ENCODE measurements at places on chromosomes 1 and 21. TPM values are rescaled to one million over a fixed set of nuclear protein-coding genes. Genes with fewer than 3 reads are reported as not detected.

- no peak overlapping the region for H3K27ac ChIP-seq
- DNase-seq = no peak
- H3K27me3 ChIP-seq = no peaks in the 10 kb centered on the region
- H3K4me3 ChIP-seq = no peak overlapping the region
Observed at GRCh38 chr1:42777852-42778251, 6.9 kb upstream of the TMEM269 start.

DNA sequence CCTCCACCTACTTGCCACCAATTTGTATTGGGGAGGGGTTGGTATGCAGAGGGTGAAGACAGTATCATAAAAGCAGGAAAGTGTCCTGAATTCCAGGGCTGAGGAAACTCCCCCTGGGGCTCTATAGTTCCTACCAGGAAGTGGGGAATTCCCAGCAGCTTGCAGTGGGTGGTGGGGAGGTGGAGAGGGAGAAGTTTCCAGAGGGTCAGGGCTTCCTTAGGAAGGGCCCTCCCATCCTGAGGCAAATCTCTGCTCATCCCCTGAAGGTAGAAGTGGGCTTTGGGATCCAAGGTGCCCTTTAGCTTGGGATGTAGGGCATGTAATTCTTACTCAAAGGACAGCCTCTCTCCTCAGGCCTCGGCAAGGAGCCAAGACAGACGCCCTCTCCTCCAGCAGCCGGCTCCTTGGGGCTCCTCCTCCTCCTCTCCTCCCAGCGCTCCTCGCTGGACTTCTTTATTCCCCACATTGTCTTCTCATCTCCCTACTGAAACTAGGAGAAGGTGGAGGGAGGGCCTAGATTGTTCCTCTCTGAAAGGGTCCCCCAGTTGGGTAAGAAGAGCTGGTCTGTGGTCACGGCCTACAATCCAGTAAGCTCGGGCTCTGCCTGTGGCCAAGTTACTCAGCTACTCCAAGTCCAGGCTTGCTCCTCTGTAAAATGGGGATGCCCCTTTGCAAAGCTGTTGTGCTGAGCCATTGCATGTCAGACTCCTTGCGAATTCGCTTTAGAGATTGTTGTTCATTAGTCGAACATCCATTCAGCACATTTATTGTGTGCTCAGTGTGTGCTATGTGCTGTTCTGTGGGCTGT, 17.9 kb upstream of the CSF1 start:
- no peaks in the 10 kb centered on the region for H3K4me1 ChIP-seq
- H3K27me3 ChIP-seq = no peaks in the 10 kb centered on the region
- no peak for DNase-seq
- H3K36me3 ChIP-seq = no peaks in the 10 kb centered on the region
- no peak overlapping the region for H3K4me3 ChIP-seq

The PPFIA4 gene
- 19.2 TPM for total RNA-seq

DNA sequence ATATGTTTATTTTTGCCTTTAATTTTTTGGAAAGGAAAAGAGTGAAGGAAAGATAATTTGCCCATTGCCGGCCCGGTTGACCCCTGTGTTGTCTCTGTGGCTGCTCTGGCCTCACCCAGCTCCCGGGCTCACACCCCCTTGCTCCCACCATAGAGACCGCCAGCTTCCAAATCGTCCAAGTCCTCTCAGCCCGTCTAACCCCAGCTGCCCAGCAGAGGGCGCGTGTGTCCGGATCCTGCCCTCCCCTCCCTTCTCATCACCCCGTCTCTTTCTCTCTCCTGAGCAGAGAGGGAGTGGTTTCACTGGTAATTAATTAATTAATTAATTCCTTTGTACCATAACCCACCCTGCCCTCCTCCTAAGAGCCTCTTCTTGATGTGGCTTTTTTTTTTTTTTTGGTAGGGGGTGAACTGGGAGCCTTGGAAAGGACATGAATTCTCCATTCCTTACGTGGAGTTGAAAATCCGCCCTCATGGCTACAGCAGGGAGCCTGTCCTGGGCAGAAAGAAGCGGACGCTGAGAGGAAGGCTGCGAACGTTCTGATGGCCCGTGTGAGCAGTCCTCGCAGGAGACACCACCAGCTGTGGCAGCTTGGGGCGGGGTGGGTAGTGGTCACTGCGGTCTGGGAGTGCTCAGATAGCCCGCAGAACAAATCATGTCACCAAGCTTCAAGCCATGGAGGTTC, 45.9 kb downstream of the KIAA0040 start:
- H3K4me3 ChIP-seq = no peak overlapping the region
- H3K4me1 ChIP-seq = peaks cover under 1% of the 10 kb centered on the region
- H3K27ac ChIP-seq = no peak overlapping the region
- no peaks in the 10 kb centered on the region for H3K36me3 ChIP-seq
- no peaks in the 10 kb centered on the region for H3K27me3 ChIP-seq

DNA sequence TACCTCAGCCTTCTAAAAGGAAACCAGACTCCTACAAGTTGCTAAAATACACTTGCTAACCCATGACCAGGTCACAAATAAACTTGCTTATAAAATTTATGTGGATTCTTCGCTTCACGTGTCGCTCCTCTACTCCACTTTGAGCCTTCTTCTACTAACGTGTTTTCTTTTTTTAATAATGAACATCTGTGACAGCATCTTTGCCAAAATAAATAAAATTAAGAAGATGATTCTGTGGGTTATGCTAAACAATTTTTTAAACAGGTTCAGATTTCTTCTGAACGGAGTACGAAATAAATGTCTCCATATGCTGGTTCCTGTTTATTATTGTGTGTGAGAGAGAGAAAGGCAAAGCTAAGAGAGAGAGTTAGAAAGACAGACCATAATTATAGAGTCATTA, 735.8 kb downstream of the LTN1 start:
- H3K27me3 ChIP-seq = no peaks in the 10 kb centered on the region
- no peaks in the 10 kb centered on the region for H3K36me3 ChIP-seq
- H3K27ac ChIP-seq = no peak overlapping the region
- no peak overlapping the region for H3K4me3 ChIP-seq
- DNase-seq = no peak

GRCh38 chr1:51636764-51637522, 20.1 kb downstream of the OSBPL9 start:
- peak overlapping the region; percentile 86 for H3K27ac ChIP-seq
- no peak overlapping the region for H3K4me3 ChIP-seq
- H3K36me3 ChIP-seq = no peaks in the 10 kb centered on the region
- DNase-seq = peak; percentile 83
- H3K4me1 ChIP-seq = no peaks in the 10 kb centered on the region
- H3K27me3 ChIP-seq = no peaks in the 10 kb centered on the region

The CACNA1S gene
- not detected for total RNA-seq

DNA sequence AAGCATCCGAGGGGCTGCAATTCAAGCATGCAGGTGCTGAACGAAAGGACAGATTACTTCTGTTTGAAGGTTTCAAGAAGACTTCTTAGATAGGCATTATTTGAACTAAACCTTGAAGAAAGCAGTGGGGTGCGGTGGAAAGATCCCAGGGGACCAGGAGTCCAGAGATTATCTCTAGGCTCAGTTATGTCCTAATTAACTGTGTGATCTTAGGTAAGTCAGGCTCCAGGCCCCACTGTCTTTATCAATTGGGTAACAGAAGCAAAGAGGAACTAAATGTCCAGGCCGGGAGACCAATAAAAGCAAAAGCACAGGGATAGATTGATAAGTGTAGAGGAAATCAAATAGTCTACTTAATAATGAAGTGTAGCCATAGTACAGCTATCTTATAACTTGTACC, 72.9 kb upstream of the CDC42BPA start:
- no peak for DNase-seq
- H3K4me3 ChIP-seq = no peak overlapping the region
- no peak overlapping the region for H3K27ac ChIP-seq
- H3K4me1 ChIP-seq = no peaks in the 10 kb centered on the region
- H3K27me3 ChIP-seq = no peaks in the 10 kb centered on the region

DNA sequence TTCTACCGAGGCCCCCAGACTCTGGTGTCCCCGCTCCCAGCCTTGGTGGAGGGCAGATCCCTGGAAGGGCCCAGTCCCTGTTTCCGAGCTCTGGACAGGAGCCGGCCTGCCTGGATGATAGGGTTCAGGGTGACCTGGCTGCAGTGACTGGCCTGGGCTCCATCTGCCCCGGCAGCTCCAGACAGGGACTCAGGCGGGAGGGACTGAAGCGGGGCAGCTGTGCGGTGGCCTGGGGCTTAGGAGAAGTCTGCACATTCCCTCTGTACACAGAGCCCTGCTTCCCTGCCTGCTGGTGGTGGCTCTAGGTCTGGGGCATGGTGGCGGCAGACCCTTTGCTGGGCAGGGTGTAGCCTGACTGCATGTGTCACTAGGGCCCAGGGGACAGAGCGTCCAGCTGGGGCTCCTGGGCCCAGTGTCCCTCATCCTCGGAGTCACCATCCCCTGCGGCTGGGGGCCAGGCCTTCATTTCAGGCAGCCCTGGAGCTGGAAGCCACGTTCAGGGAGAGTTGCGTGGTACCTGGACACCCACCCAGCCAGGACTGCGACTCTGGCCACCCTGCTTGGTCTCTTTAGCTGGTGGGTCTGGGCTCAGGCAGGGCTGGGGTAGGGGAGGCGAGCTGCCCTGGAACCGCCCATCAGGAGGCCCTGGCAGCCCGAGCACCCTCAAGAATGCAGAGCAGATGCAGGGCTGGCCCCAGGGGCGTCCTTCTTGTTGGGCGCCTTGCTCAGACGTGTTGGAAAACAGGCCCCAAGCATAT, 9.6 kb downstream of the ARHGEF16 start:
- H3K27me3 ChIP-seq = no peaks in the 10 kb centered on the region
- peaks cover 18% of the 10 kb centered on the region for H3K4me1 ChIP-seq
- no peaks in the 10 kb centered on the region for H3K36me3 ChIP-seq
- H3K27ac ChIP-seq = no peak overlapping the region
- H3K4me3 ChIP-seq = no peak overlapping the region
- DNase-seq = no peak

DNA sequence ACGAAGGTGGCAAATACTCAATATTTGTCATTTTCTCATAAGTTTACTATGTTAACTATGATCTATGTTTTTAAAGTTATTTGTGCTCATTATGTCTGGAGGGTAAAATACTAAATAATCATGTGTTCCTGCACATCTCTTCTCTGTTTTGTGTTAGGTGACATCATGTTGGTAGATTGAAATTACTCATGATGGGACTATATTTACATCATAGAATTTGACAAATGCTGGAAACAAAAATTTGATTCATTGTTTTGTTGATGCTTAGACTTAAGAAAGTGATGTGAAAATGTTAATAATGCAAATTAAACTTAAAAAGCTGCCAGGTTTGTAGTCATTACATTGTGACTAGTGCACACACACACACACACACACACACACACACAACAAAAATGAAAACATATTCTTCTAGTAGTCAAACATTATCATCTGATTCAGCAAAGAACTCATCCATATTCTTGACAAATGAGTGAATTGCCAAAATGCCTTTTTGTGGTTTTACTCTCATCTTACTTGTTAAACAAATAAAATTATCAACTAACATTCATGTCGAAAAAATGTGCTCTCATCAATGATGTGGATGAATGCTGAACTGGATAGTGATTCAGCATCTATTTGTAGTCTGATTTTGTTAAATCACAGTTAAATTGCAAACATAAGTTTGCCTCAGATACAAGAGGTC, 870.7 kb downstream of the BRINP3 start:
- no peaks in the 10 kb centered on the region for H3K27me3 ChIP-seq
- H3K4me3 ChIP-seq = no peak overlapping the region
- DNase-seq = no peak
- H3K36me3 ChIP-seq = no peaks in the 10 kb centered on the region
- no peaks in the 10 kb centered on the region for H3K4me1 ChIP-seq

DNA sequence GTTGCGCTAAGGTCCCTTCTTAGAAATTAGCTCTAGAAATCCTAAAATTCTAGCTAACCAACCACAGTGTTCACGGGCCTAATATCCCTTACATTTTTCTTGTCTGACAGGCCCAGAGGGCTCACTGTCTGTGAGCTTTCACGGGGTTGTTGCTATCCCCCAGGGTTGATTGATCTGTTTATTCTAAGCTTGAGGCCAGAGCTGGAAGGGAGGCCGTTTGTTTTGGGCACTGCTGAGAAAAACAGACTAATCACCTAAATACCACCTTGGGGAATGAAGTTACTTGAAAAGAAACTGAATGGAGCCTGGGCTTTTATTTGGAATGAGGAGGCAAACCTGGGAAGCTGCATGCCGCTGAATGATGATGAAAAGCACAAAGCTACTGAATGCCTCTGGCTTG, 162.4 kb downstream of the KIF26B start:
- H3K36me3 ChIP-seq = no peaks in the 10 kb centered on the region
- H3K4me3 ChIP-seq = no peak overlapping the region
- no peaks in the 10 kb centered on the region for H3K4me1 ChIP-seq
- no peaks in the 10 kb centered on the region for H3K27me3 ChIP-seq

DNA sequence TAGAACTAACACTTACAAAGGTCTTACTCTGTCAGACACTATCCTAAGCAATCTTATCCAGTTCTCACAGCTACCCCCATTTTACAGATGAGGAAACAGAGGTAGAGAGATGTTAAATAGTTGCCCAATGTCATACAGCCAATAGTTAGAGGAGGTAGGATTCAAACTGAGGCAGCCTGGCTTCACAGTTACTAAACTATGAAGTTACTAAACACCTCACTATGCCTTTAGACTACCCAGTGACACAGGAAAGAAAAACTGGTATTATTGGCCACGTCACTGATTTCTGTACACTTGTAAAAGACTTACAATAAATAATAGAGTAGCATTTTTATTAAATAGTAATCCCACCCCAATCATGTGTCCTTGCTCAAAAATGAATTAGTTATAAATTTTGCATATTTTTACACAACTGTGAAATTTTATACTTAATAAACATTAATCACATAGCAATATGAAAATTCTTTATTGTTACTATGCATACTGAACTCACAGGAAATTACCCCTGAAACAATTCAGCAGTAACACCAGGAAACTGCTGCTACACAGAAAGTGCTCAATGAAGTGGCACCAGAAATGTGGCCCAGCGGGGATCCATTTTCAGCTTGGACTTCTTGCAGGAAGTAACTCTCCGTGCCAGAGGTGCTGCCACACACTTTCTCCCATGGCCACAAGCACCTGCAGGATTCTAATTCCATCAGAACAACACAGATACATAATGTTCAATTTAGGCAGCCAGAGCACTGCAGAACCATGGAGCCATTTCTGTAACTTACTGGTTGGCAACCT, 69.4 kb downstream of the VAV3 start:
- H3K4me3 ChIP-seq = no peak overlapping the region
- peaks cover 8% of the 10 kb centered on the region for H3K4me1 ChIP-seq
- no peak for DNase-seq
- no peaks in the 10 kb centered on the region for H3K27me3 ChIP-seq

GRCh38 chr1:234276151-234276788, 97.0 kb upstream of the COA6 start:
- DNase-seq = no peak
- H3K27ac ChIP-seq = no peak overlapping the region
- no peak overlapping the region for H3K4me3 ChIP-seq
- no peaks in the 10 kb centered on the region for H3K27me3 ChIP-seq

- H3K27me3 ChIP-seq = no peaks in the 10 kb centered on the region
- H3K4me3 ChIP-seq = no peak overlapping the region
- H3K27ac ChIP-seq = no peak overlapping the region
- H3K36me3 ChIP-seq = no peaks in the 10 kb centered on the region
- H3K4me1 ChIP-seq = peaks cover 6% of the 10 kb centered on the region
Observed at GRCh38 chr1:204112876-204113730, 38.7 kb downstream of the ETNK2 start.
